ENCODE measurements at places on chromosomes 1 and 21.

DNA sequence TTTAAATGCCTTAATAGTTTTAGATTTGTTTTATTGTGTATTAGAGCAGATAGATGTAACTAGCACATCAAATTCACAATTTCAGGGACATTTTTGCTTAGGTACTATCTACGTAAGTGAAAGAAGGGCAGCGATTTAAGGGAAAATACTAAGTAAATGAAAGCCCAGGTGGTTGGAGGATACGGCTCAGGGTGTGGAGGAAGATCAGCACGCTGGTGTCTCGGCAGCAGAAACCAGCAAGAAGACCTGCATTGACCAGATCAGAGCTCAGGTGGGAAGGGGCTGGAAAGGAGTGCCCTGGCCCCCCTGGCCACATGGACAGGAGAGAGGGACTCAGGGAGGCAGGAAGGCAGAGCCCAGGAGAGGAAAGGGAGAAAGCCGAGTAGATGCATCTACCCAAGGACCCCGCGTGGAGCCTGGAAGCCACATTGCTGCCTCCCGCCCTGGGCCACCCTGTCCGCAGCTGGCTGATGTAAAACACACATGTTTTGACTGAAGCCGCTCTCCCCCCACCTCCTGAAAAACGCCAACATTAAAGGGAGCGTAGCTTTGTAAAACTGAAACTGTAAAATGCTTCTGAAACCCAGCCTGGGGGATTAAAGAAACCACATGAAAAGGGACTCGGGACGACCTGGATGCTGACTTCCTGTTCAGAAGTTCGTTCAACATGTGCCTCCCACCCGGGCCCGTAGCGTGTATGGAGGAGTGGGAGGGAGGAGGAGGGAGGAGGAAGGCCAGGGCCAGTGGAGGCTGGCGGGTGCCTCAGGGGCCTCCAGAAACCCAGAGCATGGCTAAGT is 72.6 kb upstream of the TARDBP start:
- DNase-seq, result no peak

GRCh38 chr1:42971841-42972291 is 13.2 kb upstream of the SLC2A1 start:
- no peak for DNase-seq

GRCh38 chr1:209363112-209363511 is 220.4 kb upstream of the CAMK1G start:
- DNase-seq, result no peak

- DNase-seq, result no peak
Measured at GRCh38 chr1:181111559-181111958, 23.1 kb downstream of the IER5 start.

- DNase-seq, result no peak
Measured at GRCh38 chr1:3360646-3361257, 93.7 kb upstream of the ARHGEF16 start.
